ENCODE measurements at places on chromosomes 3 and 15. TPM values are rescaled to one million over a fixed set of nuclear protein-coding genes. Genes with fewer than 3 reads are reported as not detected.

DNA sequence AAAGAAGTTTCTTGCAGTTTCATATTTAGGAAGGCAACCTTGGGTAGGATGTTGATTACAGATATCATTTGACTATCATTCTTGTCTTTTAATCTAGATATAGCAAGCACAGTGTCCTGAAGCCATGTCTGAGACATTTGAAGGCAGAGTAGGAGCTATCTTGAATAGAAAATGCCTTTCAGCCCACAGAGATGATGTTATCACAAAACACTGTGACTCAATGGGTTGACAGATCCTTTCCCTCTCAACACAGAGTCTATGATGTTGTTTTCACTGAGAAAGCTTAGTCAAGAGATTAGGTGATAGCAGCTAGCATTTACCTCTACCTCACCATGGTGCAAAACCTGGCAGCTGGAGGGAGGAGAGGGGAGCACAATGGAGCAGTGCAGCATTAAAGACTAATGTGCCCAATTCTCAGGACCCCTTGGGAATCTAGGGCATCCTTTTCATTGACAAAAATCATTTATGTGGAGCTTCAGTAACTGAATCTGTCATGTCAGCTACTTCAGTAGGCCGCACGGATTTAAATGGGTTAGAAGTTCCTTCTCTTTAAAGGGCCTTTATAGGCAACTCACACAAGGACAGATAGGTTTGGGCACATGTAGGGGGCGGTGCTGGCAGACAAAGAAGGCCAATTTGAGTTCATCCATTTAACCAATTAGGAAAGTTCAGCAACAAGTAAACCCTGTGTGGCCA, 121.8 kb downstream of the AGBL1 start:
- DNase-seq: no peak

CADPS gene
- not detected for total RNA-seq

GRCh38 chr3:191774485-191774884, 313.5 kb downstream of the PYDC2 start:
- DNase-seq: no peak

GRCh38 chr15:82802497-82802896, 3.4 kb downstream of the FSD2 start:
- no peak for DNase-seq

GRCh38 chr3:39267631-39268548, 11.9 kb downstream of the CX3CR1 start:
- DNase-seq: no peak

DNA sequence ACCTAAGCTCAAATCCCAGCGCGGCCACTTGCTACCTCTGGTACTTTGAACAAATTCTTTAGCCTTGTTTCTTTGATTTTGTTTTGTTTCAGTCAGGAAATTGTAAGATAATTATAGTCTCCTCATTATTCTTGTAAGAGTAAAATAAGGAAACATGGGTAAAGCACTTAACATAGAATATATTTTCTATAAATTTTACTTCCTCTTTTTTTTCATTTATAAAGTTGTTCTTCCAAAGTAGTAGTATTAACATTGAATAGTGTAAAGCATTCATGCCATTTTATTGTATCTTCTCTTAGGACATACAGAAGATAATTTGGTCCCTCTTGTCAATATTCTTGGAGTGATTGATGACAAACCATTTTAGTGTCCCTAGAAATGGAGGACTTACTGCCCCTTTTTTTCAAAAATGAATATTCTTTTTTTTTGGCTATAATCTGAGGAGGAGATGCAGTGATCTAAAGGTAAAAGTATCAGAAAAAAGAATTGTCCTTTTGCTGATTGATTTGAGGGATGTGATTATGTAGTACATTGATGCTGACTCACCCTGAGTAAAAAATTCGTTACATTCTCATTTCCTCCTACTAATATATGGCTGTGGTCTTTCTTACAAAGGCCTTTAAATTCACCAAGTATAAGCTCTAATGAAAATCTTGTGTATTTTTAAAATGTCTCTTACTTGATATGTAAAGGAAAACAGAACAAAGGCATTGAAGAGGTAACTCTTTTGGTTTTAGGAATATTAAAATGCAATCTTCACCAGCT, 51.0 kb downstream of the ALCAM start:
- no peak for DNase-seq

THRB gene
- total RNA-seq: 0.33 TPM

- DNase-seq: no peak
Measured at GRCh38 chr3:46670000-46670890, 23.2 kb downstream of the ALS2CL start.

DNA sequence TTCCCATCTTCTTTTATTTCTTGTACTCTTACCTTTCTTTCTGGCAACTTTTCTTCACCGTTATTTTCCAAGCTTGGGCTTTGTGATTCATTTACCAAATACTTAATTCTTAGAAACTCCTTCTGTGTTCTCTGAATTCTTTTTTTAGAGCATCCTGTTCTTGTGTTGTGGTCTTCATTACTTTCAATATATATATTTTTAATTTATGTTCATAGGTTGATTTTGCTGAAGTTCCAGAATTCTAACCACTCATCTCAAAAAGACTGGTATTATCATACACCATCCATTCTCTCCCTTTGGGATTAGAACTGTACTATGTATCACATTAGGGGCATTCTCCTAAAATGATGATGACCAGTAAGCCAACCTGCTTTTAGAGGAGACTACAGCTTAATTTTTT, 362.3 kb upstream of the CBLB start:
- no peak for DNase-seq

- no peak for DNase-seq
Measured at GRCh38 chr3:127720985-127721935, 48.5 kb downstream of the ABTB1 start.

DNA sequence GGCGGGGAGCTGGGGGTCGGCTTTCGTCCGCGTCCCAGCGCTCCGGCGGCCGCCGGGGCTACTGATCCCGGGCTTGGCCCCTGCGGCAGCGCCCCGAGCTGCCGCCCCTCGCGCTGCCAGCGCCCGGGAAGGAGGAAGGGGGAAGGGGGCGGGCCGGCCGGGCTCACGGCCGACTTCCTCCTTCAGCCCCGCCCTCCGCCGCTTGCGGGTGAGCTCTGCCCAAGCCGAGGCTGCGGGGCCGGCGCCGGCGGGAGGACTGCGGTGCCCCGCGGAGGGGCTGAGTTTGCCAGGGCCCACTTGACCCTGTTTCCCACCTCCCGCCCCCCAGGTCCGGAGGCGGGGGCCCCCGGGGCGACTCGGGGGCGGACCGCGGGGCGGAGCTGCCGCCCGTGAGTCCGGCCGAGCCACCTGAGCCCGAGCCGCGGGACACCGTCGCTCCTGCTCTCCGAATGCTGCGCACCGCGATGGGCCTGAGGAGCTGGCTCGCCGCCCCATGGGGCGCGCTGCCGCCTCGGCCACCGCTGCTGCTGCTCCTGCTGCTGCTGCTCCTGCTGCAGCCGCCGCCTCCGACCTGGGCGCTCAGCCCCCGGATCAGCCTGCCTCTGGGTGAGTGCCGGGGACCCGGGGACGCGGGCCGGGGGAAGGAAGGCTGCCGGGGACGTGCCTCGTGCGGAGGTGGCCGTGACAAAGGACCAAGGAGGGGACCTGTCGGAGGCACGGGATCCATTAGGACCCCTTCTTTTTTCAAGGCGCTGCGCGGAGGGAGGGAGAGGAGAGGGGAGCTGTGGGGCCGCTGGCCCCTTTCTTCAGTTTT, at the start of gene SEMA4B:
SEMA4B (plus strand) TSS at position 201 of the 814 bp plus-strand sequence; CDS start at position 450, 249 bp downstream.
- DNase-seq: no peak

DNA sequence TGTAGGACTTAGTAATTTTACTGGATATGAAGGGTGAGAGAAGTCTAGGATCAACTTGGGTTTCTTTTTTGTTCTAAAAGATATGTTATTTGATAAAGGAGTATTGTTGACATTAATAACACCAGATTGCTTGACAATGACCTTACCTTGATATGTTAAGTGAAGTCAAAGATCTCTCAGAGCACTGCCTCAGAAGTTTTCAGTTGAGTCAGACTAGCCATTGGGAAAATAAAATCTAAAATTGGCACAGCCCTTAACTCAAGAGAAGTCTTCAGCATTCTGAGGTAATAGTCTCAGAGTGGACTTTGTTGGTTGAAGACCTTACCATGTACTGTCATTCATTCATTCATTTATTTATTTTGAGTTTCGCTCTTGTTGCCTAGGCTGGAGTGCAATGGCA, 22.4 kb upstream of the ZNF609 start:
- DNase-seq: no peak

GRCh38 chr3:1036207-1036826, 56.5 kb upstream of the CNTN6 start:
- no peak for DNase-seq

EPHA3 gene
- not detected for total RNA-seq

PIGZ gene
- 1.3 TPM for total RNA-seq

DNA sequence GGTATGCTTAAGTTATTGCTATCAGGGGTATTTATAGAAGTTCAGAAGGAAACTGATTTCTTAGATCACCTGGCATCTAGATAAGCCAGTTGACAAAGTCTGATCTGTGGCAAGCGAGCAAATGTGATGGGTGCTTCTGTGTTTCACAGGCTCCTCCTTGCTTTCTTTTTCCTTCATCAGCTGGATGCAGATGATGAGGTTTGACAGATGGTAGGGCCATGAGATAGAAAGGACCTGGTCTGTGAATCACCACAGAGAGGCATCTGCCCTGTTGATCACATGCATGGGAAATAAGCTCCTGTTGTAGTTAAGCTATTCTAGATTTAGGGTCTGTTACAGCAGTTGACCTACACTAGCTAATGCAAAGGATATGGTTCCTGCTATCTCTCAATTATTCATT, 372.0 kb downstream of the NEK10 start:
- DNase-seq: no peak

DNA sequence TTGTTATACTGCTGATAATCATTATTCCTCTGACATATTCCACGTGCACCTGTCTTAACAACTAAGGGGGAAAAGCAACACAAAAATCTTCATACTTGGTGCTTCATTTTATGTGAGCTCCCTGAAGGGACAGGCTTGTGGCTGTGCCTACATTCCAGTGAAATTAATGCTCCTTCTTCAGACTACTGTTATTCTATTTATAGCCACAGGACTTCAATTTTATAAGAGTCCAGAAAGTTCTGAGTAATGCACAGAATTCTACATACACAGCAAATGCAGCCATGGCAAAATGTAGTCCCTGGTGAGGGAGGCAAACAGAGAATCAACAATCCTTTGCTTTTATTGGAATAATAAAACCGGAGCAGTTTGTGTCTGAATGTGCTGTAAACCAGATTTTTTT, 417.1 kb downstream of the RBMS3 start:
- no peak for DNase-seq

SPINT1 gene
- 1.7 TPM for total RNA-seq

- no peak for DNase-seq
Measured at GRCh38 chr15:100218434-100218833, 123.3 kb downstream of the ADAMTS17 start.

GRCh38 chr3:94062513-94063404, at the start of the genes DHFR2 and NSUN3:
Gene DHFR2, minus strand, starts transcription at chr3:94062916. Its CDS starts 1,405 bp downstream, at chr3:94061511.
Gene NSUN3, plus strand, starts transcription at chr3:94063061. Its CDS starts 66 bp downstream, at chr3:94063127.
- DNase-seq: peak; percentile 93

- no peak for DNase-seq
Measured at GRCh38 chr15:98330258-98330657, 318.1 kb upstream of the IGF1R start.

DNA sequence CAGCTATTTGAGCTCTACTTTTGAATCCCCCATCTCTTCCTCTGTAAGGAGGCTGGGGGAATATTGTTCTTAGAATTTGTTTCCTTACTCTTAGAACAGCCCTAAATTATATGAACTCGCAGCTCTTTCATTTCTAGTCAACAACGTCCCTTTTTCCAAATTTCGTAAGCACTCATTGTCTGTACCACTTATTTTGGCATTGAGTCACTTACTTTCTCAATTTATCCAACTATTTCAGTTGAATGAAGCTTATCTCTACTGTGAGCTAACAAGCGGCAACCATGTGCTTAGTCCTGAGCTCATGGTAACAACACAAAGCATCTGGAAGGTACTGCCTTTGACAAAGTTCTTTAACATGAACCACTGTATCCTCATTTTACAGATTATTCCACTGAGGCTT, 191.1 kb downstream of the GREM1 start:
- DNase-seq: no peak

- no peak for DNase-seq
Measured at GRCh38 chr3:194664857-194665256, 7.1 kb downstream of the LSG1 start.

ZIC4 gene
- total RNA-seq: 0.99 TPM

DNA sequence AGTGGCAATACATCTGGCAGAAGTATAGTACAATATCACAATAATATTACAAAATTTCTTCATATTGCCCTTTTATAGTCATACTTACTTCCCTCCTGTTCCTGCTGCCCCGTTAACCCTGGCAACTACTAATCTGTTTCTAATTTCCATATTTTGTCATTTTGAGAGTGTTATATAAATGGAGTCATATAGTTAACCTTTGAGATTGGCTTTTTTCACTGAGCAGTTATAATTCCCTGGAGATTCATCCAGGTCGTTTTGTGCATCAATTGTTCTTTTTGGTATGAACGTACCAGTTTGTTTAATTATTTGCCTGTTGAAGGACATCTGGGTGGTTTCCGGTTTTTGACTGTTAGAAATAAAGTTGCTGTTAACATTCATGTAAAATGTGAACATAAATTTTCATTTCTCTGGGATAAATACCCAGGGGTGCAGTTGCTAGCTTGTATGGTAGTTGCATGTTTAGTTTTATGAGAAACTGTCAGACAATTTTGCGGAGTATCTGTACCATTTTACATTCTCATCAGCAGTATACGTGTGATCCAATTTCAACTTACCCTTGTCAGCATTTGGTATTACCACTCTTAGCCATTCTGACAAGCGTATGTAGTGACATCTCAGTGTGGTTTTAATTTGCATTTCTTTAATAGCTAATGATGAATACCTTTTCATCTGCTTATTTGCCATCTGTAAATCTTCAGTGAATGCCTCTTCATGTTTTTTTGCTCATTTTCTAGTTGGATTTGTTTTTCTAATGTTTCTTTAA, 32.2 kb upstream of the IL20RB start:
- DNase-seq: no peak

DNA sequence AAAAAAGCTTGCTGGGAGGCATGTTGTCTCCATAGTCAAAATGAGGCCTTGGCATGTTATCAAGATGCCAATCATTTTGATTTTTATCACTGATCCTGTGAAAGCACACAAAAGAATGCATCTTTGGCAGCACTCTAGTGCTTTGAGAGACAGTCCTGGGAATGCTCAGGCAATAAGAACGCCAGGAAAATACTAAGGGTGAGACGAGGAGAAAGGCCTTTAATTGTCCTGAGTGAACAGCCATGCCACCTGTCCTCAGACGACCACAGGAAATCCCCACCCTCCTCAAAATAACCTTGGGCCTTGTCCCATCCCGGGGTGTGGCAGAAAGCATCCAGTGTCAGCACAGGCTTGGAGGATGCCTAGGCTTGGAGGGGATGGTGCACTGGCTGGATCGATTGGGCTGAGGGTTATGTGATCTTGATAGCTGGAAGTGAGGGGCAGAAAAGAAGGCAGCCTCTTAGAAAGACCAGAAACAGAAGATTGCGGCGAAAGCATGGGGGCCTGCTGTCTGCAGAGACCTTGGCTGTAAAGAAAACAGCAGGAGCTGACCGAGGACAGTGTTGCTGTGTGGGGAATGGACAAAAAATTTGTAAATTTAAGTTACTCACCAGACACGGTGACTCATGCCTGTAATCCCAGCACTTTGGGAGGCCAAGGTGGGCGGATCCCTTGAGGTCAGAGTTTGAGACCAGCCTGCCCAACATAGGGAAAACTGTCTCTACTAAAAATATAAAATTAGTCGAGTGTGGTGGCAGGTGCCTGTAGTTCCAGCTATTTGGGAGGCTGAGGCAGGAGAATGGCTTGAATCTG, 7.3 kb downstream of the TMEM158 start:
- no peak for DNase-seq

CPN2 gene
- not detected for total RNA-seq

All from pulmonary artery endothelial cell (primary cell).